ENCODE measurements at places on chromosomes 2 and 18.

- DNase-seq, result no peak
Measured at GRCh38 chr2:219916726-219917440, 289.5 kb downstream of the SLC4A3 start.

DNA sequence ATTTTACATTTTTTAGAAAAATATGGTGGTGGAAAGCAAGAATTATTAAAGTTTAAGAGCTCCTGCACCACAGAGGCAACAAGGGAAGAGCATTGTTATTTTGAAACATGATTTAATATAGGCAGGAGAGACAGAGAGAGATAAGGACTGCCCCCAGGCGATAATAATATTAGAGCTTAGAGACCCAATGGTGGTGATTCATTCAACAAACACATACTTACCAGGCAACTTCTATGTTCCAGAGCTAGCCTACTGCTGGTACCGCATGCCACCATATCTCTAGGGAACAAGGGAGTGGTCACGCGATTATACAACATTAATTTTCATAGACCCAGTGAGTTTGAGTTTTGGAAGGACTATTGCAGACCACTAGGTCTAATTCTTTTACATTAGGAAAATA is 327.8 kb upstream of the SOX11 start:
- DNase-seq, result no peak

DNA sequence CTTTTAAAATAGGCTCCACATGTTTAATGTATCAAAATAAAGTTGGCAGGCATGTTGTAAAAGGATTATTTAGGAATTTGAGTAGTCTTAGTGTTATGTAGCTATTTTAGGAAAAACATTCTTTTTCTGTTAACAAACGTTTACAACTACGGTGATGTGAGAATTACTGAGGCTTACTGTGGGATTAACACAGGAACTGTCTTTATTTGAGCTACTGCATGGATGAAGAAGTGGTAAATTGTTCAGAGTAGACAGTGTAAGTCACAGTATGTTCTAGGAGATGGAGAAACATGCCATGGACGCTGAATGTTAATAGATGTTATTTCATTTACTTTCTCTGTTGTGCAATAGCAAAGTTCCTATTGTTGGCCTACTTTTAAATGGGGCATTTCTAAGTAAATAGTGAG is 1.6 kb downstream of the PPM1B start:
- DNase-seq, result peak; percentile 38

DNA sequence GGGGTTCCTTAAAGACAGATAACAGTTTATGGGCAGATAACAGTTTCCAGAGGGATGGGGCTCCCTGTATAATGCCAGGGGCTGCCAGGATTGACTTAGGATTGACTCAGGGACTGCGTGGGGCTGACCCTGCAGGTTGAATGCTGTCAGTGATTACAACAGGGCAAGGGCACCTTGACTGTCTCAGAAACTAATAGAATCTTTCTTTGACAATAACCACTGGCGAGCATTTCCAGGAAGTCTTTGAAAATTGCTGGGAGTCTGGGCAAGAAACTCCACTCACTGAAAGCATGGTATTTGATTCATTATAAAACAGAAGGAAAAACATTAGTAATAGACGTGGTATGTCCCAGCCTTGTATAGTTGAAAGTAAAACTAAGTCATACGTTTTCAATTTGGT is 101.0 kb downstream of the GPD2 start:
- no peak for DNase-seq

- DNase-seq, result no peak
Measured at GRCh38 chr2:96825057-96825456, 9.0 kb downstream of the CNNM3 start.

DNA sequence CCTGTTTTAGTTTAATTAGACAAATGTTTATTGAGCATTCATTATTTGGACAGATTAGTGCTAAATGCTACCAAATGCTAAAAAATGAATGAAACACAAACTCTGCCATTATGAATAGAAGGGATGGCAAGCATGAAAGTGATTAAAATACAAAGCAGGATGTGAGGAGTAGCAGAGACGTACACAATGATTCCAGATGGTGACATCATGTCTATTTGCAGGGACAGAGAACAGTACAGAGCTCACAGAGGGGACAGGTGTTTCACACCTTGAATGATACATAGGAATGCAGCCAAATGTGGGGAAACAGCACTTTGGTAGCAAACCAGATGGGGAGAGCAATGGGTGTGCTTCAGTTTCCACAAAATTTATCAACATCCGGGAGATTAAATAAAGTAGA is 76.3 kb downstream of the CD226 start:
- DNase-seq, result no peak

GRCh38 chr2:236946871-236947270 is 138.8 kb upstream of the COPS8 start:
- DNase-seq, result no peak

DNA sequence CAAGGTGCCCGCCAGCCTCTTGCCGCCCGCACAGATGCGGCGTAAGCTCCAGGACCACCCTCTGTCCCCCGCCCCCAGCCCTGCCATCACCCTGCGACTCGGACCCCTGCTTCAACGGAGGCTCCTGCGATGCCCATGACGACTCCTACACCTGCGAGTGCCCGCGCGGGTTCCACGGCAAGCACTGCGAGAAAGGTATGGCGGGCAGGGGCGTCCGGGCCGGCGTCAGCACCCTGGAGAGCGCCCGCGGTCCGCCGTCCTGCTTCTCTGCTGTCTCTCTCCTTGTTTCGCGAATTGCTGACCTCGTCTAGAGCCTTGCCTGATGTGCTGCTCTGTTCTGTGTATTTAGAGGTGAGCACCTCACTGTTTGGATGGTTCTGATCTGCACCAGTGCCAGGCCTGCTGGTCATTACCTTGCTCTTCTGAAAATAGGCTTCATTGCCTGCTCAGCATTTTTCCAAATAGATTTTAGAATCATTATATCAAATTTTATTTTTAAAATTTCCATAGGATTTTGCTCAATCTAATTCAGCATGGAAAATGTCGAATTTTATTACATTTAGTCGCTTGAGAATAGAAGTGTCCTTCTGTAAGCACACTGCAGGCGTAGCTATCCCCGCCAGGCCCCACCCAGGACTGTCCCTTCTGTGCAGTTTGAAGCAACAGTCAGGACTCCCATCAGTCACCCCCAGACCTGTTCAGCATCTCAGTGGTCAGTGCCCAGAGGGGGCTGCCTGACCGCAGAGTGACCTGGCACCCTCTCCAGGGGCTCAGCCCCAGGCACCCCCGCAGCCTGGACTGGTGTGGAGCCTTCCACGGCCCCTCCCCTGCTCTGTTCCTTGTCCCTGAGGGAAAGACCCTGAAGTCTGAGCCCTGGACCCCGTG is 51.6 kb downstream of the SNED1 start:
- no peak for DNase-seq

- DNase-seq, result no peak
Measured at GRCh38 chr2:60391649-60392375, 161.6 kb downstream of the BCL11A start.

GRCh38 chr2:96225016-96225533 is 16.4 kb upstream of the STARD7 start:
- DNase-seq, result no peak

- DNase-seq, result no peak
Measured at GRCh38 chr2:127173057-127173456, 47.0 kb downstream of the CYP27C1 start.

GRCh38 chr2:23412556-23413155 is 27.7 kb downstream of the KLHL29 start:
- no peak for DNase-seq

GRCh38 chr2:219908538-219908937 is 281.1 kb downstream of the SLC4A3 start:
- DNase-seq, result no peak

DNA sequence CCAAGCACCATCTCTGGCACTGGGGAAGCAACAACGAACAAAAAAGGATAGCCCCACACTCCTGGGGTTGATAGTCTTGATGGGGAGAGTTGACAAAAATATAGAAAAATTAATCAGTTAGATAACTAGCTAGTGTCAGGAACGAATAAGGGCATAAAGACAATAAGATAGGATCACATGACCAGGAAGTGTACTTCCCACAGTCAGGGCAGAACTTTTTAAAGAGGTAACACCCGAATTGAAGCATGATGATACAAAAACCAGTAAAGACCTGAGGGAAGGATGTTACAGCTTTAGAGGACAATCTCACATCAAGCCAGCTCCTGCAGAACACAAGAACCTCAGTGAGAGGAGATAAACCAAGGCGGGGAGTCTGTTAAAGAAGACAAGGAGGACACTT is 295.4 kb upstream of the CRIM1 start:
- no peak for DNase-seq

GRCh38 chr2:50885948-50886347 is 146.0 kb downstream of the NRXN1 start:
- DNase-seq, result no peak

GRCh38 chr2:36203366-36203765 is 152.2 kb upstream of the CRIM1 start:
- DNase-seq, result no peak

DNA sequence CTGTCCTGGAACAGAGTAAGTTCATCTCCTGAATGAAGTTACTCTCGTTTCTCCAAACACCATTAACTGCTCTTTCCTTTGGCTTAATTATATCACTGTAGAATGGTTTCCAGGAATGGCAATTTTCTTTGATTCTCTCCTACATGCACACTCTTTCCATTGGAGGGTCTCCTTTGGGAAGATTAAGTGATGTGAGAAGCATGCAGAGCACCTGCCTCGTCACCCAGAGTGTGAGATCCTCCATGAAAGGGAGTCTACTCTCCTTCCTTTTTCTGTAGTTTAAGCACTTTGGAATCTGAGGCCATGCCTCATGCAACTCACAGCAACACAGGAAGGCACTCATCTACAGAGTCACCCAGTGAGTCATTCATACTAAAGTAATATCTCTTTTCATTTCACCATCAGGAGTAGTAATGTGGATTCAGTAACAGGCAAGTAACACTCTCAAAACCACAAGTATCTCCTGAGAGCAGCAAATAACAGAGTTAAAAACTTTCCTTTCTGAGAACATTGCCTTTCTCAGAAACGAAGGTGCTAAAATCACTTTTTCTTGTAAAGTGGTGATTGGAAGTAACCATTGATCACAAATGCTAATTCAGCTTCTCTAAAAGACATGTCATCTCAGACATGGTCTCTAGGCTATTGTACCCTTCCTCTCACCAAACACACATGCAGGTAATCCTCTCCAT is 52.8 kb upstream of the IL1RL1 start:
- no peak for DNase-seq

DNA sequence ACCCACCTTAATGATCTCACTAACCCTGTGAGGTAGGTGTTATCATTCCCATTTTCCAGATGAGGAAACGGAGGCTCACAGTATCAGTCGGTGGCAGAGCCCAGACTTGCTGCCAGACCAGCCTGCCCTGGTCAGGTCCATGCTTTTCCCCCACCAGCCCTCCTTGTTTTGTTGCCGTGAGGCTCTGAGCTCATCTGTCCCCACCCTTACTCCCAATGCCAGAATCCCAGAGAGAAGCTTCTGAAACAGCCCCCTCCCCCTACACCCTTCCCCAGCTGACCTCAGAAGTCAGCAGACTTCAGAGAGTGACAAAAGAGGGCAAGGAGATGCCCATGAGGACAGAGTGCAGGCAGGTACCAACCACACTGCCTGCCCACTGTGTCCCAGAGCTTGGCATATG is 20.8 kb upstream of the TNS1 start:
- DNase-seq, result no peak

DNA sequence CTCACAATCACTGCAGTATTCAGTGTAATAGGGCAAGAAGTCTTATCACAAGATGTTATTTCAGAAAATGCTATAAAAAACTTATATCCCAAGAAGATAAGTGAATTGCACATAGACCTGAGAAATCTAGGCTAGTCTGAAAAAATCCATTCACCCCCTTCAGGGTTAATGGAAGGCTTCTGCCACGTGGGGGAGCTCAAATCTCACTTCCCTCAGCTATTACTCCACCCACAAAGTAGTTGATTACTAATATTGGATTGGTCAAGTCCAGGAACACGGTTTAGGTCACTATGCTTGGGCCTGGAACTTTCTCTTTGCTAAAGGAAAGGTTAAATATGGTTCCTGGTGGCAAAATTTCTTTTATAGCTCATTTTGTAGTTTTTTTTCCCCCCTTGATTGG is 51.2 kb upstream of the ADAM23 start:
- no peak for DNase-seq

DNA sequence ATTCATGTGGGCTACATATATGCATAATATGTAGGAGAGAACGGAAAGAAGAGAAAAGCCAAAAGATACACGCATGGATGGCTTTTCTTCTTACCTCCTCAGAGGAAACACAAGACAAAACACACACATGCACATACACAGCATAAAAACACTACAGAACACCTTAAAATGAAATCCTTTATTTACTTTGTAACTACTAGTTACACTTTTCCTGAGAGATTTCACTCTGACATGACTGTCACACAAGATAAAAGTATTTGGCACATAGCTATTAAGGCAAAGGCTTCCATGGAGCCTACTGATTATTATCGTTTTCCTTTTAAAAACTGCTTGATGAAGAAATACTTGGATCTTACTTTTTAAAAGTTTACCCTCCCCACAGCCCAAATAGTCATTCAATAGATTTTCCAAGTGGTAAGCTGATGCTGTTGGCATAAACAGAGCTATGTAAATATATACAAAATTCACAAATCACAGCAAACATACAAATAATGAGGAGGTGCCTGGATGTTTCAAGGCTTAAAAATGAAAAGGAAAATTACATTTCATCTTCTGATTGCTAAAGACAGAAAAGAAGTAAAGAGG is 8.6 kb downstream of the ZEB2 start:
- peak; percentile 41 for DNase-seq

DNA sequence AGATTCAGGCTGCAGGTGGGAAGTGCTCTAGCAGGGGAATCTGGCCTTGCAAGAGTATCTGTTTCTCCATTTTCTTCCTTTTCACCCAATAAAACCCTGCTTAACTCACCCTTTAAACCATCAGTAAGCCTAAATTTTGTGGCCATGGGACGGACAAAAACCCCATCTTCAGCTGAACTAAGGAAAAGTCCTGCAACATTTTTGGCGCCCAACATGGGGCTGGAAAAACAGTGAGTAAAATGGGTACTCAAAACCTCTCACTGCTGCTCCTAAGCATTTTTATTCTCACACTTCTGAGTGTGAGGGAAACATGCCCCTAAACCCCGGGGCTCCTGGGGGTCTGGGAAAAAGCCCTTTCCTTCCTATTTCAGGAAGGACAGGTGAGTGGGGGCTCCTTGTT is 414.3 kb downstream of the ZNF804A start:
- DNase-seq, result no peak

GRCh38 chr2:74694281-74694680 is 40.2 kb downstream of the SEMA4F start:
- no peak for DNase-seq

GRCh38 chr2:100822587-100823248 is 2.8 kb downstream of the NPAS2 start:
- no peak for DNase-seq

GRCh38 chr2:65367524-65367923 is 64.9 kb downstream of the SPRED2 start:
- no peak for DNase-seq

GRCh38 chr2:216172493-216172892 is 63.3 kb downstream of the XRCC5 start:
- DNase-seq, result no peak

DNA sequence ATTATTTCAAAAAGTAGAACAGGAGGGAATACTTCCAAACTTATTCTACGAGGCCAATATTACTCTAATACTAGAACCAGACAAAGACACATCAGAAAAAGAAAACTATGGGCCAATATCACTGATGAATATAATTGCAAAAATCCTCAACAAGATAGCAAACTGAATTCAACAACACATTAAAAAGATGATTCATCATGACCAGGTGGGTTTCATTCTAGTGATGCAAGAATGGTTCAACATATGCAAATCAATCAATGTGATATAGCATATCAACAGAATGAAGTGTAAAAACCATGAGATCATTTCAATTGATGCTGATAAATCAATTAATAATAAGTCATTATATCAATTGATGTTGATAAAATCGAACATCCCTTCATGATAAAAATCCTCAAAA is 22.4 kb upstream of the EML6 start:
- no peak for DNase-seq
